Epithelial cell of prostate (primary cell): ENCODE measurements at places on chromosomes 16 and 17.

GRCh38 chr16:68396481-68396880 is 51.8 kb downstream of the SMPD3 start:
- DNase-seq, result no peak

- DNase-seq, result no peak
Observed at GRCh38 chr16:67933805-67934204, 2.1 kb upstream of the CTRL start.

DNA sequence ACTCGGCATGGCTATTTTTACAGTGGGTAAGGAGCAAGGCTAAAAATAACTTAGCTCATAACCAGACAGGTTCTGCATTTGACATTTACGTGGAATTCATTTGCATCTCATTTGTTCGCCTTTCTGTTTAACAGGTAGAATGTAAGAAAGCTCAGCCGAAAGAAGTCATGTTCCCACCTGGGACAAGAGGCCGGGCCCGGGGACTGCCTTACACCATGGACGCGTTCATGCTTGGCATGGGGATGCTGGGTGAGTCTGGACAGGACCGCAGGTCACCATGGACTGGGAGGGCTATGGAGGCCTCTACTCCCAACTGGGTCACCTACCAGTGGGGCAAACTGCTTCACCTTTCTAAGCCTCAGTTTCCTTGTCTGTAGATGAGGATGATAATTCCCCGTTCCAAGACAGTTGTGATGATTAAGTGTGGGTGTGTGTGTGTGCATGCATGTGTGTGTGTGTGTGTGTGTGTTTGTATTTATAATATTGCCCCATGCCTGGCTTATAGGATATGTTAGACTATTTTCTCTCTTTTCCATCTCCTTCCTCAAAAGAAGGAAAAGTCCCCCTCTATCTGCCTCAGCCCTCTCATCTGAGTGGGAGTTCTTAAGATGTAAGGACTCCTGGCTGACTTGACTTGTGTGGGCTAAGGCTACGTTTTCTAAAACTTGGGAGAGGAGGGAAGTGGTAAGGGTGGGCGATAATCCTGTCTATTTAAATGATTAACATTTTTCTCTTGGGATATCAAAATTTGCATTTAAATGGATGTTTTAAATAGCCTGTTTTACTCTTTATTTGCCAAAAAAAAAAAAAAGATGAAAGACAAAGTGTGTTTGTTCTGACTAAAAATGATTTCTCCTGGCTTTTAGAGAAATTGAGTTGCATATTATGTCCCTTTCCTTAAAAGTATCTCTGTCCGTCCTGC is 129.0 kb downstream of the CCDC182 start:
- DNase-seq, result no peak

GRCh38 chr17:962670-963069 is 16.9 kb downstream of the NXN start:
- DNase-seq, result no peak

- no peak for DNase-seq
Observed at GRCh38 chr16:28898266-28898665, 20.0 kb downstream of the ATP2A1 start.

GRCh38 chr16:85935974-85936760 is 37.2 kb downstream of the IRF8 start:
- DNase-seq, result no peak

GRCh38 chr16:83138976-83139690 is 512.4 kb downstream of the CDH13 start:
- no peak for DNase-seq

GRCh38 chr16:11005611-11005975 is 61.2 kb downstream of the CLEC16A start:
- DNase-seq, result no peak

GRCh38 chr17:14417336-14417735 is 116.5 kb downstream of the HS3ST3B1 start:
- no peak for DNase-seq

GRCh38 chr17:40564195-40564882 is 933 bp downstream of the CCR7 start:
- DNase-seq, result no peak

DNA sequence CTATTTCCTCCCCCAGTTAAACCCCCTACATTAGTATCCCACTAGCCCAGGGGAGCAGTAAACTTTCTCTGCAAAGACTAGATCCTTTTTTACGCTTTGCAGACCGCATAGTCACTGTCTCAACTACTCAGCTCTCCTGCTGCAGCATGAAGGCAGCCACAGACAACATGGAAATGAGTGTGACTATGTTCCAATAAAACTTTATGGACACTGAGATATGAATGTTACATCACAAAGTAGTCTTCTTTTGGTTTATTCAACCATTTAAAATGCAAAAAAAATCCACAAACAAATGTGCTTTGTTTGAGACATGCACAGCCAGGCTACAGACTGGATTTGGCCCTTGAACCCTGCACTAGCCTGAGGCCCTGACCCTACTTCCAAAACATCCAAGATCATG is 1.9 kb upstream of the RNASEK start:
- no peak for DNase-seq

DNA sequence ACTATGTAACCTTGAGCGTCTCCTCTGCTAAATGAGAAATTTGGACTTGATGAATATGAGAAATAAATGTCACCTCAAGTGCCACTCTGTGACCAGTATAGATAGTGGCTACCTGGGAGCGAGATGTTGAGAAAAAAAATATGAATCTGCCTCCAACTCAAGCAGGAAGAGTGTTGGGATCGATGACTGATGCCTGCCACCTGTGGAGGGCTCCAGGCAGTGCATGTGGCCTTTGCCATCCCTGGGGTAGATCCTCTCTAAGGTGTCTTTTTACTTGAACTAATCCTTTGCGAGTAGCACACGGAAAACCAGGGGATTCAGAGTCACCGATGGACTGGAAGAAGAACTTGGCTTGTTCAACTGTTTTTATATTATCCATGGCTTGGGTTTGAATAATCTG is 9.4 kb downstream of the CCDC182 start:
- DNase-seq, result no peak

DNA sequence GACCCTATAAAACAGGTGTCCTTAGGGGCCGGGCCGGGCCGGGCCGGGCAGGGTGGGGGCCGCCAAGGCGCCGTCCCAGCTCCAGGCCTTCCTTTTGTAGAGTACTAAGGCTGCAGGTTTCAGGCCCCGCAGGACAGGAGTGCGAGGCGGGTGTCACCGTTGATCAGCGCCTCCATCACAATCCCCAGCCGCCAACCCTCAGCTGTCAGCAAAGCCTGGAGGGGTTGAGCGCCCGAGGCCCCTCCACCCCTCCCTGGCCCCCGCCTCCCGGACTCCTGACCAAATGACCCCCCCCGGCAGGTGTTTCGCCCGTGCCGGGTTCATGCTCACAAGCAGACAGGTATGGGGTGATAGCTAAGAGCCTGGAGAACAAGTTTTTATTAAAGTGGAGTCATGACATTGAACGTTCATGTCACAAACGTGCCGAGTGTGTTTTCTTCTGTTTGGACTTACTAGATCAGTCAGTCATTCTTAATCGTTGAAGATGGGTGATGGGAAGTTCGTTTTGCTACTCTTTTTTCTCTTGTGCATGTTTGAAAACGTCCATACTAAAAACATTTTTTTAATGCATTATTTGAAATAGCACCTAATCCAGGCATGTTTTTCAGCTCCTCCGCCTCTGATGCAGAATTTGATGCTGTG is 534 bp downstream of the ARL2BP start:
- DNase-seq, result no peak

DNA sequence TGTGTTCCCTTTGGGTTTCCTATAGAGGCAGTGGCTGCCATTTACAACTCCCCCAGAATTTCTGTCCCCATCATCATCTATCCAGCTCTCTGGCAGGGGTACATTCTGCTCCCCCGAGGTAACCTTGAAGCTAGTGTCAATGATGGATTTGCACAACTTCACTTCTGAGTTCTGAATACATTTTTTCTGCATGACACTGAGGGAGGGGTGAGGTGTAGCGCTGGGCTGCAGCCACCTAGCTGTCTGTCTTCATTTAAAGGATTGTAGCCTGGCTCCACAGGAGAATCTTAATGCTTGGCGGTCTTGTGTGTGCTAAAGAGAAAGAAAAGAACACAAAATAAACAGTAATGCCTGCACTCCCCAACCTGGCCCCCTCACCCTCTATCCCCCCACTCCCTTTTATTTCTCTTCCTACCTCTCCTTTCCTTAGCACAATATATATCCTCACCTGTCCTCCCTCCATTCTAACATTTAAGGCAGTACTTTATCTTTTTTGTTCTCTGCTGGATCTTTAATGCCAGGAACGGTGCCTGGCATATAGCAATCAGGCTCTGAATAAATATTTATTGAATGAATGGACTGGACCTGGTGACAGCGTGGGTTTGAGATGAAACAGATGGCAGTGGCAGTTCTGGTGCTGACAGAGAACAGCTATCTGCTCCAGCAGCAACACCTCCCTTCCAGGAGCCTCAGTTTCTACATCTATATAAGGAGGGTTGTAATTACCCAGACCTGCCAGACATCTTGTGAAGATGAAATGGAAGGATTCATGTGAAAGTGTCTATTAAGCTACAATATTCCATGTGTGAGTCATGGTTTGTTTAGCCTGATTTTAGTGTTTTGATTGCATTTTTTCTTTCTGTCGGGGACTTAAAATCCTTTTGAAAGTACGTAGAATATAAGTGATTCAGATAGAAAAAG is 163.5 kb upstream of the CDH11 start:
- DNase-seq, result no peak
